ENCODE measurements at places on chromosomes 6 and 20.

GRCh38 chr20:49888212-49889000 lies 26.9 kb downstream of the SPATA2 start:
- peak; percentile 36 for DNase-seq

DNA sequence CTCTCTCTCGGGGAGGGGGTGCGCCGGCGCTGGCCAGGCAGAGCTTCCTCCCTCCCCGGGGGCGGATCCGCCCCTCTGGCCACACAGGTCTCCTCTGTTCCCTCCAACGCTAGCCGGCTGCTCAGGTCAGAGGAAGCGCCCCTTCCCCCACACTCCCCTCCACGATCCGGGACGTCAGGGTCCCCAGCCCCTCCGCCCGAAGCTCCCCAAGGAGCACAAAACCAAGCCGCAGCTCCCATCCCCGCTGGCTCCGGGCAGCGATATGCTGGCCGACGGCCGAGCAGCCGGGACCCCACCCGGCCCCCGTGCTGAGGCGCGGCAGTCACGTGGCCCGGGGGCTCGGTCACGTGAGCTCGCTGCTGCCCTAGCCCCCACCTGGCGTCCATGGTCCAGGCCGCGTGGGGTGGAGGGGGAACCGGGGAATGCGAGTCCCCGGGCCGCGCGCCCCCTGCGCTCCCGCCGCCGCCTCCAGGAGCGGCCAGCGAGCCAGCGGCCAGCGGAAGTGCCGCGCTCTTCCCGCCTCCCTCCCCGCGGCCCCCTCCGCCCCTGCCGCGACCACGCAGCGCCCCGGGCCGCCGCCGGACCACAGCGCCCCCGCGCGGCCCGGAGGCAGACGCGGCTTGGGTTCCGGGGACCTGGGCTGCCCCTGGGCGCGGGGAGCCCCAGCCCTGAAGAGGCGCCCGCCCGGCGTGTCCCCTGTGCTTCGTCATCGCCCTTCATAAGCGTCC lies at the start of gene SLC35B2:
Gene SLC35B2, minus strand, starts transcription at position 504 of the 728 bp plus-strand sequence. Its CDS starts 118 bp downstream, at position 386.
- peak; percentile 46 for DNase-seq

GRCh38 chr20:60013296-60014139 lies 55.3 kb downstream of the CDH26 start:
- no peak for DNase-seq

GRCh38 chr20:58697867-58698703 lies 5.5 kb downstream of the NPEPL1 start:
- no peak for DNase-seq

GRCh38 chr6:97456070-97456469 lies 173.1 kb upstream of the MMS22L start:
- DNase-seq, result no peak

DNA sequence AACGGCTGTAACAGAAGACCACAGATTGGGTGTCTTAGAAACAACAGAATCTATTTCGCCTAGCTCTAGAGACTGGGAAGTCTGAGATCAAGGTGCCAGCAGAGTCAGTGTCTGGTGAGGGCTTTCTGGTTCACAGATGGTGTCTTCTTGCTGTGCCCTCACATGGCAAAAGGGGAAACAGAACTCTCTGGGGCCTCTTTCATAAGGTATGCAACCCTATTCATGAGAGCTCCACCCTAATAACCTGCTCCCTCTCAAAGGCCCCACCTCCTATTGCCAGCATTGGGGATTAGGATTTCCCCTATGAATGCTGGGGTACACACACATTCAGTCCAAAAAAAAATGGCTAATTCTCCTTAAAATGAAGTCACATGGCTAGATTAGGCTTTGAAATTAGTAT lies 10.0 kb downstream of the TXNDC5 start:
- no peak for DNase-seq

Data from activated CD4-positive, alpha-beta T cell treated with anti-CD3 and anti-CD28 coated beads, Interleukin-2, amount 50 U/mL, for 24 hours (primary cell).